CD8-positive, alpha-beta T cell (primary cell): ENCODE measurements at places on chromosomes 5 and 9. TPM values are rescaled to one million over a fixed set of nuclear protein-coding genes. Genes with fewer than 3 reads are reported as not detected.

GRCh38 chr9:83630938-83631457 is 8.1 kb downstream of the IDNK start:
- DNase-seq, result no peak

DNA sequence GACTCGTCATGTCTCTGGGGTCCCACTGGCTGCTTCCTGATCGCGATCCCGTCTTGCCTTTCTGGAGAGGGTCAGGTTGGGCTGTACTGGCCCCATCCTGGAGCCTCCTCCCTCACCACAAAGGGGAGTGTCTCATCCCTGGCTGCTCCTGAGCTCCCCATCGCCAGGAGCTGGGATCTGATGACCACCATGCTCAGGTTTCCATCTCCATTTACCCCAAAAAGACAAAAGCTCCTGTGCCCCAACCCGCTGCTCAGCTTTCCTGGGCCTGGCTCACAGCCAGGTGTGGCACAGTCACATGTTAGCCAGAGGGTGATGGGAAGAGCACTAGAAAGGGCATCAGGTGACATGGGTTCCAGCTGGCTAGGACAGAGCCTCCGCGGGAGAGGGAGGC is 47.3 kb upstream of the CDKN2AIPNL start:
- no peak for DNase-seq

GRCh38 chr9:128587453-128587852 is 35.1 kb downstream of the SPTAN1 start:
- peak; percentile 28 for DNase-seq

- DNase-seq, result no peak
These were observed 168.0 kb downstream of the GAPVD1 start for GRCh38 chr9:125429476-125430160.

DNA sequence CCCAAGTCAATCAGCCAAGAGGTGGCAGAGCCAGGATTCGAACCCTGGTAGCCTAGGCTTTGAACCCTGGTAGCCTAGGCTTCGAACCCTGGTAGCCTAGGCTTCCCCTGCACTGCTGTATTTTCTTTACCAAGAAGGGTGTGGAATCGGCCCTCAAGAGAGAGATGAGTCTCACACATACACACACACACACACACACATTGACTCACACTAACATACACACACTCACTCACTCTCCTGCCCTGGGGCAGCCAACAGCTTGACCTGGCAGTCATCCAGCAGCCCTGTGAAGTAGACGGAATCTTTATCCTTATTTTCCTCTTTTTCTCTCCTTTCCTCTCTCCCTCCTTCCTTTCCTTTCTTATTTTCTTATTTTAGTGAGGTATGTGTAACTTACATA is 55.4 kb upstream of the RPL26L1 start:
- DNase-seq, result no peak

GRCh38 chr9:8845376-8845775 is 1045.8 kb upstream of the DMAC1 start:
- no peak for DNase-seq

- DNase-seq, result no peak
These were observed 13.4 kb upstream of the CDK5RAP2 start for GRCh38 chr9:120593250-120593954.

- DNase-seq, result no peak
These were observed 13.0 kb downstream of the SUSD3 start for GRCh38 chr9:93071464-93071863.

GRCh38 chr5:170411100-170411499 is 21.9 kb upstream of the KCNMB1 start:
- DNase-seq, result no peak

GRCh38 chr5:142684508-142685041 is 1.3 kb downstream of the FGF1 start:
- DNase-seq, result no peak

DNA sequence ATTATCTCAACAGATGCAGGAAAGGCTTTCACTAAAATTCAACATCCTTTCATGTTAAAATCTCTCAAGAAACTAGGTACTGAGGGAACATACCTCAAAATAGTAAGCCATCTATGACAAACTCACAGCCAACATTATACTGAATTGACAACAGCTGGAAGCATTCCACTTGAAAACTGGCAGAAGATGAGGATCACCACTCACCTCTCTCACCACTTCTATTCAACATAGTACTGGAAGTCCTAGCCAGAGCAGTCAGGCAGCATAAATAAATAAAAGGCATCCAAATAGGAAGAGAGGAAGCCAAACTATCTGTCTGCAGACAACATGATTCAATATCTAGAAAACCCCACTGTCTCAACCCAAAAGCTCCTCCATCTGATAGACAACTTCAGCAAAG is 203.6 kb upstream of the GRAMD2B start:
- no peak for DNase-seq

DNA sequence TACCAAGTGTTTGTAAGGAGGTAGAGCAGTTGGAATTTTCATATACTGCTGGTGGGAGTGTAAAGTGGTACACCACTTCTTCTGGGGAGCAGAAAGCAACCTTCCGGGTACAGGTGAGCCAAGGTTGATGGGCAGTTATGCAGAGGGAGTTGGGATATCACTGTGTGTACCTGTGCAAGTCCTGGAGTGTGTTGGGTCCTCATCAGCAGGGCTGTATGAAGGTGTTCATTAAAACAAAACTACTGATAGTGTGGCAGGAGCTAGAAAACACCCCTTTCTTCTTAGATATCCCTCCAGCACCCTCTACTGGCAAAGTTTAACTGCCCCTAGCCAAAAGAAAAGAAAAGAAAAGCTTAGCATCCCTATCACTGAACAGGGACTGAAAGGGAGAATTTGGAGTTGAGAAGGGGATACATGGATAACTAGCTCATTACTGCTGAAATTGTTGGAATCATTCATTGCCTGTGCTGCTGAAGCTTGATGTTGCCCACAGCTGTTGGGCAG is 10.7 kb downstream of the MARCHF6 start:
- DNase-seq, result peak; percentile 58

DNA sequence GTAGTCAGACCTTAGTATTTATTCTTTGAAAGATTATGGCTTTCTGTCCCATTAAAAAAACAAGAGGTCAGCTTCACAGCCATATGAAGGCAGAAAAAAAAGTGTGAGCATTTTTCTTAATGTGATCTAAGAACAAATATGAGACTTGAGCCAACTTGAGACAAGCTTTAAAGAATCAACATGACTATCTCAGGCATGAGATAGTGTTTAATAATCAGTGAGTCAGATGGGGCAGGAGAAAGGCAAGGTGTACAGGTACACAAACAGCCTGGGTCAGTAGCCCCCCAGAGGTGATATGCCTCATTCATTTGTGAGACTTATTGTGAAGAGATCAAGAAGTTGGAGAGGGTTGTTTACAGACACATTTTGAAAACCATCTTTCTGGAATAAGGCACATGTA is 83.6 kb downstream of the GDNF start:
- no peak for DNase-seq

- no peak for DNase-seq
These were observed 2.0 kb upstream of the ROPN1L start for GRCh38 chr5:10439692-10440091.

The SOHLH1 gene
- not detected for total RNA-seq

The PHF2 gene
- 25.7 TPM for total RNA-seq

The FAM153A gene
- 55.1 TPM for total RNA-seq

The SOWAHA gene
- total RNA-seq, result not detected

The FKBP15 gene
- 8.9 TPM for total RNA-seq

The SPINK13 gene
- not detected for total RNA-seq

The TMEM215 gene
- total RNA-seq, result not detected
